ENCODE measurements at places on chromosomes 1 and 21.
A peak's percentile ranks its signal among the peaks of the same experiment; 100 is the strongest.

DNA sequence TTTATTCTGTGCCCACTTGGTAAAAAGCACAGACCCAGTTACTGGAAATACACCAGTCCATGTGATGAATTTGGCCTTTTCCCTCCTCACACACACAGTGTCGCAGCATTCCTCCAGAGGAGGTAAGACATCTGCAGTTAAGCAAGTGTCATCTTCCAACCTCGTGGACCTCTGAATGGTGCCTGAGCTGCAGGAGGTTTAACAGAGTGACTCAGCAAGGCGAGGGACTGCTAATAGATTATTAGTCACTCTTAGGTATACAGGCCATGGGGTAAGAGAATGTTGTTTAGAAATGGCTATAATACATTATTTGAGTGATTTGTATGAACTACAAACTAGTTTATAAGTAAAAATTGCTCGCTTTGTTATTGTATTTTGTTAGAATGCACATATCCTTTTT lies 8.6 kb upstream of the LRRC8B start:
- peak; percentile 45 for DNase-seq

GRCh38 chr1:218705911-218706893 lies 361.1 kb downstream of the TGFB2 start:
- peak; percentile 100 for DNase-seq

DNA sequence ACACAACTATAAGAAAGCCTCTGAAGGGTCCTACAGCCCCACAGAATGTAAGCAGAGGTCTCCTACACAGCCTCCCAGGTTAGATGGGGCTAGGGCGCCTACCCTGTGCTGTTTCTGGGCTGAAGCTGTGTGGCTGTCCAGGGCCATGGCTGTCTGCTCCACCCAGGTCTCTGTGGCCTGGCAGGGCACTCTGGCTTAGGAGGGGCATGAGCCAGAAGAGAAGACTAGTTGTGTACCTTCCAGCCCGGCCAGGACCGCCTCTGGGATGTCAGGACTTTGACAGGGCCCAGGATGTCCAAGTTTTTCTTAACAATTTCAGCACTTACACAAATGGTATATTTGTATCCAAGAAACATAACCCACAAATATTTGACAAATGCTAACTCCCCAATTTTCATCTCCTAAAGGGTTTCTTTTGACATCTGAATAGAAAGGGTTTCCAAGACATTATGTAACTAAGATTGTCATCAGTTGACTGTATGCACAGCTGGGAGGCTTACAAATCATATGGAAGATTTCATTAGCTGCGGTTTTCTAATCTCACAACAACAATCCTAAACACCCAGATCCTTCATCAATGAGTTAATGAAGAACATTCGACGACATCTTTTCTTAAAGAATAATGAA lies 80.5 kb downstream of the HSF2BP start:
- no peak for DNase-seq

DNA sequence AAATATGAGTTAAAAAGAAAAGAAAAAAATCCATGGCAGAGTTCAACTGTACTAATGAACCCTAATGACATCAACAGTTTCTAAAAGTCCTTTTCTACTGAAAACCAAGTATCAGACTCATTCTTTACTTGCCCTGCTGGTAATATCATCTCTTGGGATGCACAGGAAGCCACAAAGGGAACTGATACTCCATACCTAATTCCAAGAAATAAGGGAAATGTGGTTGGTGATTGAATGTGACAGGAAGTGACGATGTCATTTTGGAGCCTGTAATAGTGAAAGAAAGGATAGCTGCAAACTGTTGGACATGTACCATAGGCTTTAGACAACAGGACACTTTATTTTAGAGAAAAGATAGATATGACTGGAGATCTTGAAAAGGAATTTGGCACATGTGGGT lies 98.7 kb upstream of the VAV3 start:
- no peak for DNase-seq

GRCh38 chr1:28328228-28328648 lies 602 bp upstream of the MED18 start:
- no peak for DNase-seq

Data from kidney epithelial cell (primary cell).